Activated CD4-positive, alpha-beta T cell treated with anti-CD3 and anti-CD28 coated beads, Interleukin-2, amount 10 ng/mL, durations not matched to agents 24 days and 14 days (primary cell): ENCODE measurements at places on chromosomes 11 and 22. TPM values are rescaled to one million over a fixed set of nuclear protein-coding genes. Genes with fewer than 3 reads are reported as not detected.

FAM111B gene
- total RNA-seq, result 68.4 and 70.1 TPM in 2 replicates

SOX10 gene
- total RNA-seq, result not detected in 2 replicates

DNA sequence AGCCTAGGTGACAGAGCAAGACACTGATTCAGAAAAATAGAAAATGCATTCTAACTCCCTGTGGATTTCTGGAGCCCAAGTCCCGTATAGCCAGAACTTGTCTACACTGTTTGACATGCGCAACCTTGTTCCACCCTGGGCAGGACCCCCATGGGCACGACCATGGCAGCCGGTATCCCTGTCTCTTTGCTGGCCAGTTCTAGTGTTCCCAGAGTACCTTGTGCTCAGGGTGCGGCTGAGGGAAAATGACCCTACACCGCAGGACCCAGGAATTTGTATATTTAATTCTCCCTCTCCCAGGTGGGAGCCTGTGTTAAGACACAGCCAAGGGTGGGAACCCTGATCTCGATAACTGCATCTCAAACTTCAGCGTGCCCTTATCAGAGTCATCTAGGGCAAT, 36.7 kb upstream of the RIC3 start:
- H3K27me3 ChIP-seq, result peaks cover 14% of the 10 kb centered on the region
- H3K4me1 ChIP-seq, result no peaks in the 10 kb centered on the region
- no peak for DNase-seq
- H3K36me3 ChIP-seq, result no peaks in the 10 kb centered on the region
- H3K27ac ChIP-seq, result no peak overlapping the region
- H3K4me3 ChIP-seq, result no peak overlapping the region

DNA sequence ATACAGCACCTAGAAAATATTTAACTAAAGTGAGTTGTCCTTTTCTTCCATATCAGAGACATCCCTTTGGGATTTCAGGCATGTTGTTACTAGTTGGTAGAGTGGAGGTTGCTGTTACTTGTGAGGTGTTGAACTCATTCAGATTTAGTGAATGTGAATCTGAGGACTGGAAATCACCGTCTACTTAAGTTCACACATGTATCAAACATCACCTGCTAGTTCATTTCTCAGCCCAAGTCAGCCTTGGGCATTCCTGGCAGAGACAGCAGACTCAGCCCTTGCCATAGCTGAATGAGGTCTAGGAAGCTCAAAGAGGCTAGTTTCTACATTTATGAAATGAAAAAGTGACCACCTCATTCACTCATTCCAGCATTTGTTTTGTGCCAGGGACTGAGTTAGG, 9.7 kb downstream of the KDELR3 start:
- H3K27me3 ChIP-seq, result no peaks in the 10 kb centered on the region
- no peak overlapping the region for H3K27ac ChIP-seq
- H3K4me3 ChIP-seq, result no peak overlapping the region
- no peaks in the 10 kb centered on the region for H3K4me1 ChIP-seq
- DNase-seq, result no peak
